HFFc6 (cell line): ENCODE measurements at places on chromosomes 7 and 10. TPM values are rescaled to one million over a fixed set of nuclear protein-coding genes. Genes with fewer than 3 reads are reported as not detected.

The GRB10 gene
- total RNA-seq: 13.6 to 14.6 TPM (median 13.7 TPM) in 3 replicates

- peak; percentile 79 for DNase-seq
- H3K27ac ChIP-seq: peak overlapping the region; percentile 87
- no peaks in the 10 kb centered on the region for H3K27me3 ChIP-seq
- H3K36me3 ChIP-seq: peaks cover 1% of the 10 kb centered on the region; the same call in 1 of the 2 replicates
Observed at GRCh38 chr7:17663061-17663675, 277.1 kb downstream of the SNX13 start.

The AGR3 gene
- total RNA-seq: not detected in 2 replicates

GRCh38 chr10:77504196-77504872 lies 133.3 kb downstream of the KCNMA1 start:
- peaks cover 97% of the 10 kb centered on the region for H3K4me1 ChIP-seq
- peak overlapping the region; percentile 59 for H3K4me3 ChIP-seq
- peak; percentile 29 for DNase-seq
- peaks cover 4% of the 10 kb centered on the region for H3K27me3 ChIP-seq

GRCh38 chr10:69043931-69044531 lies 43.9 kb upstream of the SRGN start:
- no peak overlapping the region for H3K4me3 ChIP-seq
- peaks cover 4% of the 10 kb centered on the region; the same call in 1 of the 2 replicates for H3K27me3 ChIP-seq
- H3K36me3 ChIP-seq: no peaks in the 10 kb centered on the region
- peak overlapping the region; percentile 42; the same call in 1 of the 2 replicates for H3K27ac ChIP-seq
- peaks cover 20% of the 10 kb centered on the region for H3K4me1 ChIP-seq

DNA sequence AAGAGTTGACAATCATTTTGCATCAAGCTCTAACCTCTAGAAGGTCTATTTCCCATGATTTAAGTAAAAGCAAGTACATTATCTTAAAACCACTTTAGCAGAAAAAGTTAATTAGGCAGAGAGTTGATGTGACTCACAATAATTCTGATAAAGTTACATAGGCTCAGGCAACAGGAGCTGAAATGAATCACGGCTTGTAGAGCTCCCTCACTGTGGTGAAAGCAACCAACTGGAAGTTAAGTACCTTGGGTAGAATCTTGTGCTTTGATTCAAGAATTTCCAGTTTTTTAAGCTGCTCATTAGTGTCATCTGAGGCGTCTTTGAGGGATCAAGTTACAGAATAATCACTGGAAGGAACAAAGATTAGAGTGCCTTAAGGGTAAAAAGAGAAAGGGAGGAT lies 68.9 kb upstream of the NFE2L3 start:
- no peaks in the 10 kb centered on the region for H3K4me1 ChIP-seq
- DNase-seq: no peak
- peaks cover 18% of the 10 kb centered on the region for H3K27me3 ChIP-seq
- H3K4me3 ChIP-seq: no peak overlapping the region

DNA sequence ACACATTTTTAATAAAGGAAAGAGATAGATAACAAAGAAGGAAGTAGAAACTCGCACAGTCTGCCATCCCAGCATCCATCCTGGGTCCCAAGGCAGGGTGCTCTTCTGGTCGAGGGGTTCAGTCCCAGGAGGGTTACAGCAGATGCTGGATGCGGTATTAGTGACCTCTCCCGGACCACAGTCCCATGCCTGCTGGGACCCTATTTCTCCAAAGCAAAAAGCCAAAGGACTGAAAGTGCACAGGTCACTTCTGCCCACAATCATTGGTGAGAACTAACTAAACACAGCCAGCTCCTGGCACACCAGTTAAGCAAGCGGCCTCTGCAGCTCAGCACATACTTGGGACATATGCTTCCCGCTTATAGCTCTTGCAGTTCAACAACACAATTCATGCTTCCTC lies 96.1 kb upstream of the HABP2 start:
- DNase-seq: no peak
- no peaks in the 10 kb centered on the region for H3K36me3 ChIP-seq
- peaks cover 64% of the 10 kb centered on the region for H3K27me3 ChIP-seq
- no peaks in the 10 kb centered on the region for H3K4me1 ChIP-seq
- no peak overlapping the region for H3K4me3 ChIP-seq
- no peak overlapping the region for H3K27ac ChIP-seq

The HACD1 gene
- 90.1 to 133 TPM (median 113 TPM) in 3 replicates for total RNA-seq

GRCh38 chr10:96359616-96360015 lies 814 bp upstream of the OPALIN start:
- DNase-seq: no peak
- H3K4me1 ChIP-seq: no peaks in the 10 kb centered on the region
- no peak overlapping the region for H3K4me3 ChIP-seq

The FOXP2 gene
- total RNA-seq: 0.21 TPM in 1 of 3 replicates, not detected in the others

The TMEM270 gene
- not detected in 3 replicates for total RNA-seq

The LBX1 gene
- not detected in 2 replicates for total RNA-seq
